ENCODE measurements at places on chromosomes 1 and 21.

DNA sequence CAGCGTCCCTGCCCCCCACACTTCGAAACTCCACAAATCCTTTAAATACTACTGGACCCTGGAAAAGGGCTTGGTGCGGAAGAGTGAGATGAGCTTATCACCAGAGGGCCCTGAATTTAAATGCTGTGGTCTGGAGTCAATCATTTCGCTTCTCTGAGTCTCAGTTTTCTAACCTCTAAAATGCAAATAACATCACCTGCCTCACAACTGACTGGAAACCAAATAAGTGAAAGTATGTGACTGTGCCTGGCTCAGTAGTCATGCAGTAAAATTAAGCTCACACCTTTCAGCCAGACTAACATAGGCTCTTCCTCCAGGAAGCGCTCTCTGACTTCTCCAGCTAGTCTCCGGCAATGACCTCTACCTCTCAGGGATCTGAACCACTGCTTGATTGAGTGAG is 4.2 kb downstream of the GJA4 start:
- DNase-seq: no peak

DNA sequence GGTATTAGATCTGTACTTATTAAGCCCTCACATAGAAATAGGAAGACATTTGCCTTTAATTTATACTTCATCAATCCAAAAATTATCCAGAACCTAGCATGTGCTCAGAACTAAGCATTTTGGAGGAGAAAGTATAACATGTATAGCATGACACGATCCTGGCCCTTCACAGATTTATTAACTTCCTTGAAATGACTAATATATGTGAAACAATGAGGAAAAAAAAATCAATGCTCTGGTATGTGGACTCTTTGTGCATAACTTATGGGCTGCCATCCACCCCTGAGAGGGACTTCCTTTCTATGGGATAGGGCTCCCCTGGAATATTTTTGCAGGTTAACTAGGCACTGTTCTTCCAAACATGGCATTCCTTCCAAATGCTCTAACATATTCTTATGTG is 36.6 kb downstream of the CCDC185 start:
- no peak for DNase-seq

DNA sequence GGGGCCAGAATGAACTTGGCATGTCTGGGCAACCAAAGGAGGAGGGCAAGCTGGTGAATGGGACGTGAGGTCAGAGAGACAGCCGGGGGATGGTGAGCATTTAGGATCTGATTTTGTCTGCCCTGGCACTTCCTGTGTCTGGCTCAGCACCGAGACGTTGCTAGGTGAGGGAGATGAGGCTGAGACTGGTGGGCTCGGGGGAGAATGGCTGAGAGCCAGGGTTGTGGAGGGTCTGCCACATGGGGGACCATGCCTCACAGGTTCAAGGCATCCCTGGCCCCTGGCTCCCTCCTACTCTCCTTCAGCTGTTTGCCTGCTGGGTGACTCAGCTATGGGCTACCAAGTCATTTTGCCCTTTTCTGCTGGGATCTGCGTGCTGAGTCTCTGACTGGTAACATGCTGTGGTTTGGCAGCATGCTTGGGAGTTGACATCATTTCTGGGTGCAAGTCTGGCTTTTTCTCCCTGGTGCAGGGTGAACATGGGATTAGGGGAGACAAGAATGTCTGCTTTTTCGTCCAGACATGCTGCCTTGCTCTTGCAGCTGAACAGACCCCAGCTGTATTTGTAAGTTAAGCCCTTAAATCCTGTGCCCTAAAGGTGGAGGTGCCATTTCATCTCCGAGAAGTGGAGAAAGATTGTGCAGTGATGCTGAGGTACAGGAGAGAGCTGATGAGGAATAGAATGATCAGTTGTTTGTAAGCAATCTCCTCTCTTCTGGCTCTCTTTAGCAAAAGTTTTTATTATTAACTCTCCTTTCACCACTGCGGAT is 17.6 kb downstream of the GALNT2 start:
- DNase-seq: peak; percentile 74

- no peak for DNase-seq
Measured at GRCh38 chr1:243341074-243341473, 85.2 kb downstream of the SDCCAG8 start.

DNA sequence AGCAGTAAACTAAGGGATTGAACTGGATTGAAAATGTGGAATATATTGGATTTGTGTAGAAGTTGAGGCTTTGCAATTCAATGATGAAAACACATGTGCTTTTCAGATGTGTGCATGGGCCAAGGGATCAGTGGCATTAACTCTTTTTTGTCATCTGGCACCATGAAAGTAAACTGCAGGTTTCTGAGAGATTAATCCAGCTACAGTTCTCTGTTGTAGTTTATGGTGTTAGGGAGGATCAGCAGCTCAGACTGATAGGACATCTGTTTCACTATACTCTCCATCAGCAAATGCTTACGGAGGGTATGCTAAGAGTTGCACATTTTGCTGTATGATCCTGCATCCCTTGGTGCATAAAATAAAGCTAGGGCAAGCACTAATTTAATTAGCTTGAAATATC is 82.6 kb downstream of the C1orf21 start:
- no peak for DNase-seq

DNA sequence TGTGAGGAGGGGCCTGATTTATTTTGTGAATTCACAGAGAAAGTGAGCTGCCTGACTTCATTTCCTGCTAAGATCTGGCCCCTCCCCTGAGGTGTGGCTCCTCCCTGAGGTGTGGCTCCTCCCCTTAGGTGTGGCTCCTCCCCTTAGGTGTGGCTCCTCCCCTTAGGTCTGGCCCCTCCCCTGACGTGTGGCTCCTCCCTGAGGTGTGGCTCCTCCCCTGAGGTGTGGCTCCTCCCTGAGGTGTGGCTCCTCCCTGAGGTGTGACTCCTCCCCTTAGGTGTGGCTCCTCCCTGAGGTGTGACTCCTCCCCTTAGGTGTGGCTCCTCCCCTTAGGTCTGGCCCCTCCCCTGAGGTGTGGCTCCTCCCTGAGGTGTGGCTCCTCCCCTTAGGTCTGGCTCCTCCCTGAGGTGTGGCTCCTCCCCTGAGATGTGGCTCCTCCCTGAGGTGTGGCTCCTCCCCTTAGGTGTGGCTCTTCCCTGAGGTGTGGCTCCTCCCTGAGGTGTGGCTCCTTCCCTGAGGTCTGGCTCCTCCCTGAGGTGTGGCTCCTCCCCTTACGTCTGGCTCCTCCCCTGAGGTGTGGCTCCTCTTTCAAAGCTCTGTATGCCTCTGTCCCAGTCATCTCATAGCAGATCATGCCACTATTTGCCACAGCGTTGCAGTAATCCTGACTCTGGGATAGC is 26.9 kb upstream of the LRRC3 start:
- no peak for DNase-seq

DNA sequence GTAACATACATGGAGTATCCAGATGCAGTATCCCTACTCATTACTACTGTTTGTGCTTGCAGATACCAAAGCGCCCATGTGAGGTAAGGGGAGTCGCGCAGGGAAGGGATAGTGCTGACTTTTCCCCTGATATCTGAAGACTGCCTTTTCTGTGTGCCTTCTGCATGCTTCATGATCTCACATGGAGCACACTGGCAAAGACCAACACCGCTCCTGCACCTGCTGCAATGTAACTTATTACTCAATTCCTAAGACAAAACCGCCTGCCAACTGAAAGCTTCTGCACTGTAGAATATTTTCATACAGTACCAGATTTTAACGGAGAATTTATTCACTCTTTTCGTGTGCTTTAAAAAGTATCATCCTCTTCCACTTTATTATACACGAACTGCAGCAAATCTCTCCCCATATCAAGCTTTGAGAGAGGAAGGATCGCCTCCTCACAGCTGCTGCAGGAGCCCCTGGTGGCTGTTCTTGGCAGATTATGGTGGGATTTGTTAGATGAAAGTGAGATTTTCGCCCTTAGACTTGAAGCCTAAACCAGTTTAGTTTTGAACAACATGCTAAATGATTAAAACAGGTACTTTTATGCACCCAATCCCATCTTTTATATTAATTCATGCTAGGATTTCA is 99.1 kb downstream of the PTPN14 start:
- DNase-seq: no peak

DNA sequence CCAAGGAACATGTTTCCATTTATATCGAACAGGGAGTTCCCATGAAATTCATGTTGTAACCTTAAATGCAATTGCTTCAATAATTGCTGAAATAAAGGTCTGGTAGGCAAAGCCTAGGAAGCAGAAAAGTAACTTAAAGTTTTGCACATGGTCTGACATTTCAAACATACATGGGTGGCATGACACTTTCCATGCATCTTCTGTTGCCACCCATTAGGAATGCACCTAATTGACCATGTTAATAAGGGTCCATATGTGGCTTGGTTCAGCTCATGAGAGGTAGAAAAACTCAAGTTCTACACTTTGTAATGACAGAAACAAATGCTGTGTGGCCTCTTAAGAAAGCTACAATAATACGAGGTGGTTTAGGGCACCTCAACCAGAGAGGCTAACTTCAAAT is 72.0 kb upstream of the GORAB start:
- no peak for DNase-seq

DNA sequence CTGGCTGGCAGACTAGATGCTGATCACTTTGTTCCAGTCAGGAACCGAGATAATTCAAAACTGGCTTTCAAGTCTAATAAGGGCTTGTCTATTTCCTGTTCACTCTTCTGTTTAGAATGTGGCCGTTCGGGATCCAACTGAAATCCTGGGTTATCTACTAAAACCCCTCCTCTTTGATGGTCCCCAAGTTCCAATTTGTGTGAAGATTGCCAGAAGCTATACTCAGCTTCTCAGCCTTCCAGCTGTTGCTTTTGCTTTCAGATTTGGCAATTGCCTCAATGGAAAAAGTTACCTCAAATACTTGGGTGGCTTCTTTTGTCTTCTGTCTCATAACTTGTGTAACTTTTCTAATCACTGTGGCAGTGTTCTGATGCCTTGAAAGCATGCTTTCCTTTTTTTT is 43.7 kb downstream of the BTBD8 start:
- DNase-seq: no peak

DNA sequence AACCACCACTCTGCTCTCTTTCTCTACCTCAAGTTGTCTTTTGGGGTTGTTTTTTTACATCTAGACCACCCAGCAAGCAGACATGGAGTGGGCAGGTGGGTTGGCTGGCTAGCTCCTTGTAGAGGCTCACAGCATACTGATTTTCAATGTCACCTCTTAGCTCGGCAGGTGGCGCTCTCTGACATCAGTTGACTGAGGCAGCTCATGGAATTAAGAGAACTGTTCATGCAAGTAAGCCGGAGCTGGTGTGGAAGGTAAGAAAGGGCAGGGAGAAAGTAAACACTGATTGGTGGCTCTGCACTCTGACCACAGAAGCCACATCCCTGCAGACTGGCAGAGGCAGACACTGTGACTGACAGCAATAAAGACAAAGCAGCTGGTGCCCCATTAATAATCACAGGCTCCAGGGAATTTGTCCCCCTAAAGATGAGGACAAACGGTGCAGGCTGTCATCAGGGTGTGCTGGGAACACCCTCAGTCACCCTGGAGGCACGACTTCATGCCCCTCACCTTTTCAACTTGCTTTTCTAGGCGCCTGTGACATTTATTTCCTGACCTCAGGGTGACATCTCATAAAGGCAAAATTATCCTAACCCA is 226.8 kb downstream of the LMX1A start:
- no peak for DNase-seq

- no peak for DNase-seq
Measured at GRCh38 chr1:92975551-92976232, 14.4 kb upstream of the DIPK1A start.

- DNase-seq: no peak
Measured at GRCh38 chr1:116256286-116256649, 116.8 kb upstream of the ATP1A1 start.

GRCh38 chr21:41315726-41316125 is 875 bp upstream of the FAM3B start:
- DNase-seq: no peak

DNA sequence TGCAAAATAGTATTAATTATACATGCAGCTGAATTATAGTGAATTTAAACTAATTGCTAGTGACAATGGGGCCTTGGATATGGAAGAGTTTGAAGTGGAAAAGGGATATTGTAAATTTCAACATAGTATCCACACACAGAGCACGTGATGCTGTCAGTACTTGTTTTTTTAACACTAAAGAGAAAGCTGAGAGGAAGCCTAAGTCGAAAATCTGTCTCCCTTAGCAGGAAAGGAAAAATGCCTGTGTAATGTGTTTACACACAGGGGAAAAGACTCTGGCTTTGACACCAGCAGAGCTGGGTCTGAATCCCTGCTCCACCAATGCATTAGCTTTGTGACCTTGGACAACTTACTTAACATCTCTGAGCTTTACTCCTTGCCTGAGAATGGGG is 42.6 kb downstream of the PCSK9 start:
- no peak for DNase-seq

- DNase-seq: no peak
Measured at GRCh38 chr1:221309723-221310122, 430.5 kb downstream of the HLX start.

DNA sequence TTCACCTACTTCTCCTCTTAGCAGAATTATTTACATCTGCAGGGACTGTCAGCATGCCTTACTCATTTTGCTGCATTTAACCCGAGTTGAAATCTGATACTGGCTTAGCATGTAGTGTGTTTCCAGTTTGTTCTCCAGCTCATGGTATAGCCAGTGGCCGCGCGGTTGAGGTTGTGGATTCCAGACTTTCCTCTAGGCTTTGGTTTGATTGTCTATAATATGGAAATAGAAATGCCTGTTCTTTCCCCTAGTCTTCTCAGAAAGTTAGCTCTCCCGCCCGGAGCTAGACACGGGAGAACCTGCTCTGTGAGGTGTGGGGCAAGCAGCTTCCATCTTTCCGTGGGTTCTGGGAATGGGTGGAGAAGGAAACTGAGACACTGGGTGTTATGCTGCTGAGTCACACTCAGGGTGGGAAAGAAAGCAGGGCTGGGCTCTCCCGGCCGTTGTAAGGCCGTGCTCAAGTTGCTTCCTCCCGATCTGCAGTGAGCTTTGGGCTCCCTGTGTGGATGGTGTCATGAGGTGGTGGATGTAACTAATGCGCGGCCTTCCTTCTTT is 206.8 kb upstream of the TMEM51 start:
- DNase-seq: no peak

DNA sequence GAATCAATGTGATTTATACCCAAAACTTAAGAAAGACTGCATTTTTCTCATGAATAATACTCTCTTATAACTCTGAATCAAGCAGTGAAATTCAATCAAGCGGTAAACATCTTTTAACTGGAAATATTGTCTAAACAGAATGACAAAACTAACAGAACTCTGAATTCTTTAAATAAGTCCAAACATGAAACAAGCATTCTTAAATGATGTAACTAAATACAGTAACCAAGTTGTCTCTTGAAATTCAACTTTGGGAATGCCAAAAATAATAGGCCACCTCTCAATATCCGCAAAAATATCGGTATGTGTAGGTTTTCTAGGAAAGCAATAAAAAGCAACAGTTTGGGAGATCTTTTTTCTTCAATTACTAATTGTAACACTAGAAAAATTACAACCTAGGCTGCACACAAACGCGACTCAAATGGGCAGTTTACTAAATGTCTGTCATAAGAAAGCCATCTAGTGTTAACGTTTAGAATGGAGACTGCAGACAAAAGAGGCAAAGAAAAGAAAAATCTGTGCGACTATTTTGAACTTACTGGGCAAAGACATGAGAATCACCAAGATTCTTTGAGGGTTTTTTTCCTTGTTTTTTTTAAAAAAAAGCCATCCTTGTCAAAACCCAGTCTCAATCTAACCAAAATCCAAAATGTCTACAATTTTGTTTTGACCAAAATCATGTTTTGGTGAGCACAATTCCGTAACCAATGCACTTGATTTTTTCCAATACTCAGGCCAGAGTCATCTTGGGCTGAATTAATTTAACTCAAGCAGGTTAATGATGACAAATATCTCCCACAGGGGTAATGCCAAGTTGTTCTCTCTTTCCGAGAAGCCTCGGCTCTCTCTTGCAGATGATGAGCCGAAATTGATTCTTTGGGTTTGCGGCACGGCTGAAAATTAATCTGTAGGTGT is 1.3 kb downstream of the SIPA1L2 start:
- DNase-seq: no peak

- DNase-seq: no peak
Measured at GRCh38 chr1:202291961-202292712, 49.6 kb downstream of the UBE2T start.

Measured in bone marrow (tissue), 2 donors.